Natural killer cell treated with Interleukin-12 subunit alpha and Interleukin-12 subunit beta and Interleukin-15 and Interleukin-18, amount 100 ng/mL, for 72 hours (primary cell): ENCODE measurements at places on chromosomes 7 and 10. TPM values are rescaled to one million over a fixed set of nuclear protein-coding genes. Genes with fewer than 3 reads are reported as not detected.

DNA sequence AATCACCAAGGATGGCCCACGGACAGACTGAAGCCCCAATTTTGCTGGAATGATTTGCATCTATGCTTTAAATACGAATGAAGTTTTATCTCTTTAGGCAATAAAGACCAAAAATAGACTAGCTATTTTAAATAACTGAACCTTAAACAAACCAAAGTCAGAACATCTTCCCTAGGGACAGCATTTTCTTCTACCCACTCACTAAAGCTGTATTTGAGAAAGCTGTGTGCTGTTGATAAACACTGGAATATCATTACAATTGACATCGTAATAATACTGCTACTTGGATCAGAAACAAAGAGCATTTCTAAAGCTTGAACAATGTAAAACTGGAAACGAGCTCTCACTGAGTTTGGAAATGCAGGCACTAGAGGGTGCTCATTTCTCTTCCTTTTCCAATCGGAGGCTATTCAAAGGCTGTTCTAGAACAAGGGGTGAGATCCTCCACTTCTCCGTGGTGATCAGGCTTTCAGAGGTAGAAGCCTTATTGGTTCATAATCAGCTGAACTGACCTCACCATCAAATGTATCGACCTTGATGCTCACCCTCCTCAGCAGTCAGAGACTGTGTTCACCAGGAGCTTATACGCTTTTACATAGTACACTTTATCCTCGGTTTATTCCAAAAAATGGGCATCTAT, 225.3 kb upstream of the PRSS1 start:
- H3K36me3 ChIP-seq: no peaks in the 10 kb centered on the region
- DNase-seq: no peak
- no peaks in the 10 kb centered on the region for H3K4me1 ChIP-seq

GRCh38 chr10:74658511-74658910, 167.9 kb upstream of the KAT6B start:
- no peaks in the 10 kb centered on the region for H3K36me3 ChIP-seq
- H3K27me3 ChIP-seq: no peaks in the 10 kb centered on the region
- no peak for DNase-seq
- H3K4me1 ChIP-seq: no peaks in the 10 kb centered on the region
- H3K27ac ChIP-seq: no peak overlapping the region
- H3K4me3 ChIP-seq: no peak overlapping the region

GRCh38 chr7:151836191-151836926, 40.6 kb downstream of the PRKAG2 start:
- no peak for DNase-seq
- peaks cover 22% of the 10 kb centered on the region for H3K4me1 ChIP-seq
- H3K4me3 ChIP-seq: no peak overlapping the region
- no peak overlapping the region for H3K27ac ChIP-seq
- H3K27me3 ChIP-seq: no peaks in the 10 kb centered on the region

- no peak overlapping the region for H3K27ac ChIP-seq
- H3K36me3 ChIP-seq: no peaks in the 10 kb centered on the region
Observed at GRCh38 chr7:38561166-38561565, 70.0 kb downstream of the AMPH start.

DNA sequence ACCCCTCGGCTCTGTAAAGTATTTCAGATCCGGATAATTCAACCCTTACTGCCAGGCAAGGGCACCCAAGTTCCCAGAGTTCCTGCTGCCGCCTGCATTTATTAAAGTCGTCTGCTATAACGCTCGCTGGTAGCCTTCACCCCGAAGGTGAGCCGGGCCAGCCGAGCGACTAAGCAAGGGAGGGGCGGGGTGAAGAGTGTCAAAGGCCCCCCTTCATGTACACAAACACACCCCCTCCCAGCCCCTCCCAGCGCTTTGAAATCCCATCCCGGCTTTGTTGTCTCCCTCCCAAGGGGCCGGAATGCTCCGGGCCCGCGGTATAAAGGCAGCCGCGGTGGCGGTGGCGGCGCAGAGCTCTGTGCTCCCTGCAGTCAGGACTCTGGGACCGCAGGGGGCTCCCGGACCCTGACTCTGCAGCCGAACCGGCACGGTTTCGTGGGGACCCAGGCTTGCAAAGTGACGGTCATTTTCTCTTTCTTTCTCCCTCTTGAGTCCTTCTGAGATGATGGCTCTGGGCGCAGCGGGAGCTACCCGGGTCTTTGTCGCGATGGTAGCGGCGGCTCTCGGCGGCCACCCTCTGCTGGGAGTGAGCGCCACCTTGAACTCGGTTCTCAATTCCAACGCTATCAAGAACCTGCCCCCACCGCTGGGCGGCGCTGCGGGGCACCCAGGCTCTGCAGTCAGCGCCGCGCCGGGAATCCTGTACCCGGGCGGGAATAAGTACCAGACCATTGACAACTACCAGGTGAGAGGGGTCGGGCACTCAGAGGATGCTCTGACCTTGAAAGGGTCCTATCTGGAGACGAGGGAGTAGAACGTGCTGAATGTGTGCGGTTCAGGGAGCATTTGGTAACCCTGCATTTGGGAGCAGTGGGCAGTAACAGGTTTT, at the start of gene DKK1:
DKK1 (plus strand) TSS at position 349 of the 889 bp plus-strand sequence; CDS start at position 503, 154 bp downstream.
- peaks cover 63% of the 10 kb centered on the region for H3K27me3 ChIP-seq
- peak within 1 kb of the TSS; percentile 73 for H3K4me3 ChIP-seq
- H3K36me3 ChIP-seq: peaks cover 4% of the 10 kb centered on the region
- no peak within 1 kb of the TSS for H3K27ac ChIP-seq
- peaks cover 14% of the 10 kb centered on the region for H3K4me1 ChIP-seq
- no peak for DNase-seq

DNA sequence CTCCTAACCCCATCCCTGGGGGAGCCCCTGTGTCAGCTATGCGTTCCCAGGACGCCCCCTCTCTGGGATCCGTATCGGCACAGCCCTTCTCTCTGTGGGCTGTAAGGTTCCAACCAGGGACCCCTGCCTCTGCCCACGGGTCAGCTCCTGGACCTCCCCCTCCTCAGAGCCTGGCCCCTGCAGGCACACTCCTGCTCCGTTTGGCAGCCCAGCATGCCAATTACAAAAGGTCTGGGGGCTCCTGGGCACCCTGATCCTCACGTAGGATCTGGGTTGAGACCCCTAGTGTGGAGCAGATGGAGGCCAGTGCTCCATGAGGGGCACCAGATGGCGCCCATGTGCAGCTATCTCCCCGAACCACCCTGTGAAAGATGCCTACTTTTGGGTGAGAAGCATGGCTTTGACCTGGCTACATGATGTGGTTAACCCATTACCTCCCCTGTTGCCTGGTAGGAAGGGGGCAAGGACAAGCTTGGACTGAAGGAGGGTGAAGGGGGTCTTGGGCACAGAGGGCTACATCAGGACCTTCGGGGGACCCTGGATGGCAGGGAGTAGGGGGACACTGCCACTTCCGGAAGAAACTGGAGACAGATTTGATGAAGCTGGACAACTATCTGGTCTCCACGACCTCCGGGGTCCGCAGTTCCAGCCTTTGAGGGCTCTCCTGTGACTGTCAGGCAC, 9.0 kb downstream of the TACR2 start:
- peak overlapping the region; percentile 90 for H3K27ac ChIP-seq
- no peaks in the 10 kb centered on the region for H3K27me3 ChIP-seq
- H3K4me1 ChIP-seq: peaks cover 6% of the 10 kb centered on the region
- no peaks in the 10 kb centered on the region for H3K36me3 ChIP-seq
- H3K4me3 ChIP-seq: peak overlapping the region; percentile 86

GRCh38 chr7:33062023-33062781, at the start of gene NT5C3A:
Gene NT5C3A (minus strand): TSS chr7:33062776. CDS start chr7:33062705, 71 bp downstream.
- peak within 1 kb of the TSS; percentile 96 for H3K27ac ChIP-seq
- H3K4me3 ChIP-seq: peak within 1 kb of the TSS; percentile 98
- no peak for DNase-seq
- H3K27me3 ChIP-seq: no peaks in the 10 kb centered on the region

DNA sequence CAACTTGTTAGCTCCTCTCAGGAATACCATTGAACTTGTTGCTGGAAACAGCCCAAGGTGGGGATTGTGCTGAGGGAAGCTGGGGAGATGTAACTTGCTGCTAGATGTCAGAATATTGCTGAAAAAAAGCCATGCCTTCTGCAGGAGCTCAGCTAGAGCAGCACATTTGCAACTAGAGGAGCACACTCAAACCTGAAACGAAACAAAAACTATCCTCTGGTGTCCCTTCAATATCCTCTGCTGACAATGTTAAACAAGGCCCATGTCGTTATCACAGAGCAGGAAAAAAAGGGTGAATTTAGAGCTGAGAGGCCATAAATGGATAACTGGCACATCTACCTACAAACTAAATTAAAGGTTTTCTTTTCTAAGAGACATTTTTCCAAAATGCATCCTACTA, 53.7 kb upstream of the MACC1 start:
- H3K4me1 ChIP-seq: peaks cover 6% of the 10 kb centered on the region
- H3K4me3 ChIP-seq: no peak overlapping the region
- H3K27ac ChIP-seq: no peak overlapping the region
- H3K27me3 ChIP-seq: no peaks in the 10 kb centered on the region

AMZ1 gene
- not detected for total RNA-seq

DNA sequence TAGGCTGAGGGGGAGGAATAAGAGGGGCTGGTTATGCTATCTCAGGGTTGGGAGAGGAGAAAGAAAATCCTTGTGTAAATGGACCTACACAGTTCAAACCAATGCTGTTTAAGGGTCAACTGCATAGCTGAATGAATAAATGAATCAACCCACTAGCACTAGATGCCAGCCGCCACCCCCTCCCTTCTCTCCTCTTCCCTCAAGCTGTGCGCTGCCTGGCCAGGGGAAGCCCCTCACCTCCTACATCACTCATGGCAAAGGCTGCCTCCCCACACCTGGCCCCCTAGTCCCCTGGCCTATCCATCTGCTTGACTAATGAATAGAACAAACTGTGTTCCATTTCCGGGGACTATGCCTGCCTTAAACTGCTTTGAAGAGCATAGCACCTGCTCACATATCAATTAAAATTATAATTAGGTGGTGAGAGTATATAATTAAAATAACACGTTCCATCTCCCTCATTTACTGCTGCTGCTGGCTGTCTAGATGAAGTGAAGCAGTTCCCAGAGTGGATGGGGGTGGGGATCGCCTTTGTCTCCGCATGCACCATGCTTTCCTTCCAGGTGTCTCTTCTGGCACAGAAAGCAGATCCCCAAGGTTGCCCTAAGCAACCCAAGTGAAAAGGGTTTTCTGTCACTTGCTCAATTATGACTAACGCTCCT, 32.6 kb downstream of the GRID1 start:
- no peak overlapping the region for H3K27ac ChIP-seq
- H3K4me1 ChIP-seq: no peaks in the 10 kb centered on the region
- H3K27me3 ChIP-seq: peaks cover 6% of the 10 kb centered on the region
- H3K36me3 ChIP-seq: no peaks in the 10 kb centered on the region

GRCh38 chr10:111127081-111127848, 50.4 kb downstream of the ADRA2A start:
- H3K27me3 ChIP-seq: peaks cover 16% of the 10 kb centered on the region

DNA sequence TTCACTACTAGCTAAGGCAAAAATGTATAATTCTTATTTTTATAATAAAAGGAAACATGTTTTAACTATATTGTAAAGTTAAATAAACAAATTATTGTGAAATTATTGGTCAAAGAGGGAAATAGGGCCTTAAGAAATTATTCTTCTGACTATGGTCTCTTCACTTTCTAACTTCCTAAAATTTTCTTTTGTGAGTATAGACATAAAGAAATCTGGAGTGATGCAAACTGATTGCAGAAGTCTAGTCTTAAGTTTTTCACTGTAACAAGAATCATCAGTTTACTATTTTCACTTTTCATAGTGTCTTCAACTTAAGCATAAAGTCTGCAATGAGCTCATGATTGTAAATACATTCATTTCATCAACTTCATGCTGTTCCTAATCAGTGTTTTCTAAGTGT, 525.4 kb downstream of the TFEC start:
- no peaks in the 10 kb centered on the region for H3K36me3 ChIP-seq
- H3K4me3 ChIP-seq: no peak overlapping the region
- no peak for DNase-seq

DNA sequence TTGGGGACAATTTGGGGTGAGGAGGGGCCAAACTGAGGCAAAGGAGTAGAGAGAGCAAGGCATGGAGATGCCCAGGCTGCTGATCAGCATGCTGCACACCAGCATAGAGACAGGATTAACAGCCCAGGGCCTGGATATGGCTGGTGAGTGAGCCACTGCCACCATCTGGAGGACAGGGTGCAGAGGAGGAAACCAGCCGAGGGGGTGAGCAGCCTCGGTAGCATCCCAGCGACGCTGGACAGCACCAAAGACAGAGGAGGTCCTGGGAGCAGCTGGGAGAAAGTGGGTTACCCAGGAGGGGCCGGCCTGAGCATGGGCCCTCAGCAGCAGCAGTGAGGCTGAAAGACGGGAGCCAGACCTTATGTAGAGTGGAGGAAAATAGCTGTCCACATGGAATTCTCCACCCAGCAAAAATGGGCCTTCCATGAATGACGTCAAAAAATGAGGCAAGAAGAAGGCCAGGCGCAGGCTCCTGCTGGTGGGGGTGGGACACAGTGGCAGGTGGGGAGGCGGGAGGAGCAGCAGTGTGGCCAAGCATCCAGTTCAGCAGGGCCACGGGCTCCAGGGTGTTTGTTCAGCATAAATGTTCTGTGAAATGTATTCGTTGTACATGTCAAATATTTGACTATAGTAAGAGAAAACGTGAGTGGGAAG, 16.7 kb downstream of the RET start:
- H3K27me3 ChIP-seq: peaks cover 8% of the 10 kb centered on the region
- no peak for DNase-seq
- H3K27ac ChIP-seq: no peak overlapping the region
- H3K4me1 ChIP-seq: peaks cover 3% of the 10 kb centered on the region
- H3K4me3 ChIP-seq: no peak overlapping the region

DNA sequence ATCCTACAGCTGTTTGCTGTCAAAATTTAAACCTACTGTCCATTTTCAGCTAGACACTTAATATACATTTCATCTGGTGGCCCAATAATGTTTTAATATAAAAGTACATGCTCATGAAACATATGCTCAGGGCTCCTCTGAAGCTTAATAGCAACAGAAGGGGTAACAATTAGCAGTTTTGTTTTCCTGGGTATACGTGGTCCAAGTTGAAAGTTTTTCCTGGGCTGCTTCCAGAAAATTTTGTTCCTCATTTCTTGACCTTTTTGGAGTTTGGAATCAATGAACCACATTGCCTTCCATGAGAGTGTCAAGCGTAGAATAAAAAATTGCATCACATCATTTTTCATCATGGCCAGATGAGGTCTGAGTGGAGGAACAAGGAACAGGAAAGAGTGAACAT, 537.3 kb upstream of the MGMT start:
- peaks cover 17% of the 10 kb centered on the region for H3K27me3 ChIP-seq
- no peak overlapping the region for H3K27ac ChIP-seq
- no peaks in the 10 kb centered on the region for H3K36me3 ChIP-seq

MALRD1 gene
- not detected for total RNA-seq
